ENCODE measurements at places on chromosomes 3 and 15.
A peak's percentile ranks its signal among the peaks of the same experiment; 100 is the strongest.

GRCh38 chr3:56135941-56136340 lies 332.3 kb downstream of the ERC2 start:
- DNase-seq, result no peak

DNA sequence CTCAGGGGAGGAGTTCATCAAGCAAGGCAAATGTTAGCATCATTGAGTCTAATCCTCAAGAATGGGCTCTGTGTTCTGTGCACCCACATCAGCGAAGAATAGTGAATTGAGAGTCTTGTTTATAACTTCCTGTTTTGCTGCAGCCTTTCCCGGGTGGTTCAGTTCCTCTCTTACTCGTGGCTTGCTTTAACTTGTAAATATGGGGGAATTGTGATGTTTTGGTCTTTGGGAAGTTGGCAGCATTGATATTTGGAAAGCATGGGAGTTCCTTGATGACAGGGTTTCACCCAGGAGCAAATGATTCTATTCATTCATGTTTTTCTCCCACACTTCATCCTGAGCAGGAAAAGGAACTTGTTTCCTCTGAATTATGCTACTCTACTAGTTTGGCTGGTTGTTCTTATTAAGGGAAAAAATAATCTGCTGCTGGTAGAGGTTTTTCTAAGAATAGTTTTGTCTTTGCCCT lies 40.4 kb downstream of the GPD1L start:
- DNase-seq, result no peak

GRCh38 chr15:78932258-78932808 lies 12.5 kb downstream of the CTSH start:
- DNase-seq, result no peak

DNA sequence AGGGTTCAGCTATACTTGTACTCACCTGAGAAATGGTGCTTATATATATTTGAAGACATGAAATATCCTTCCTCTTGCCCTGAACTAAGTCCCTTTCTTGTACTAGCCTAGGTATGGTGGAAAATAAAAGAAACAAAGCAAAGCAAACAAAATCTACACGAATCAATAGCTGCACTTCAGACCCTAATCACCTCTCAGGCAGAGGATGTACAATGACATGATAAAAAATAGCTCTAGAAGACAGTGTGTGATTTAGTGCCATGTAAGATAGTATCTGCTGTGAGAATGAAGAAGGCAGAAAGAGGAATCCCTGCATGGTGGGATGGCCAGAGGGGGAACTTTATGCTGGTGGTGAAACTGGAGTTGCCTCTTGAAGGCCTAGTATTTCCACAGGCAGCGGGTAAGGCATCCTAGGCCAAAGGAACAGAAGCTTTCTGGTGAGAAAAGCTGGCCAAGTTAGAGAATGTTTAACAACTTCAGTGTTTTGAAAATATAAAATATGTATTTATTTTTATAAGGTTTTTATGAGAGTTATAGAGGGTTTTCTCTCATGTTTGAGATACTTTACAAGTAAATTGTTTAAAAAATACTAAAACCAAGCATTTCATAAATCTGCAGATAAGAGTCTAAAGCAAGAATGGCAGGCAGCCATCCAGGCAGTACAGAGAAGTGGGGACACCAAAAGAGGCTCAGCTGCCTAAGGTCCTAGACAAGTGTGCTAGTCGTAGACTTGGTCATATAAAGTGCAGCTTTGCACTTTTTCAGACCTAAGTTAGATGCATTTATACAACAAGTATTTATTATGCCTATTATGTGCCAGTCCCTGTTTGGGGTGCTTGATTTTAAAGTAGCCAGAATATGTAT lies 14.9 kb downstream of the LEKR1 start:
- DNase-seq, result no peak

DNA sequence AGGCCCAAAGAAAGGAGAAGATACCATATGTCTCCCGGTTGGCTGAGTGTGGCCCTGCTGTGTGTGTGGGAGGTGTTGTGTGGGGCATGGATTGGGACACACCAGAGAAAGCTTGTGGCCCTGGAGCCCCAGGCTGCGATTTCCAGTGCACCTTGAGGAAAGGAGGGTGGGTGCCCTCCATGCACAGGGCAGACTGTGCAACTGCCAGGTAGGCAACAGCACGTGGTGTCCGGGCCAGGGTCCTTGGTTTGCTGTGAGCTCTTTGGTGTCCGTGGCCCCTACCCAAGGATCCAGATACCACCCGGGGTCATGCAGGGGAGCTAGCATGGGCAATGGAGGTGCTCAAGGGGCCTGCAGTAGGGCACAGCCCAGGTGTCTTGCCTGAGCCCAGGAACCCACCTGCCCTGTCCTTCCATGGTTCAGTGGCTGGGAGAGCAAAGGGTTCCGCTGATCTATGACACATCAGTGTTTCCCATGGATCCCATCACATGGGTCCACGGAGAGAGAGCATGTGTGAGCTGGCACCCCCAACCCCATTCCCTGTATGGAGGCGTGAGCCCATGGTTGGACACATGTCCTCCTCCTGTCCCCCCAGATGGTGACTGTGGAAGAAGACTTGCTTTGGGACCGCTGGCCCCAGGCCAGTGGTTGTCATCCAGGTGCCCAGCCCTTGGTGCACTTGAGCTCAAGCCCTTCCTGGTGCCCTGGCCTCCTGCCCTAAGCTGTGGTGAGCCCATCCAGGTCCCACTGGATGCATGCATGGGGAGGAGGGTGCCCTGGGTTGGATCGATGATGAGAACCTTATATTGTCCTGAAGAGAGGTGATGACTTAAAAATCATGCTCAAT lies 223.4 kb downstream of the SNRPN start:
- DNase-seq, result peak; percentile 5

DNA sequence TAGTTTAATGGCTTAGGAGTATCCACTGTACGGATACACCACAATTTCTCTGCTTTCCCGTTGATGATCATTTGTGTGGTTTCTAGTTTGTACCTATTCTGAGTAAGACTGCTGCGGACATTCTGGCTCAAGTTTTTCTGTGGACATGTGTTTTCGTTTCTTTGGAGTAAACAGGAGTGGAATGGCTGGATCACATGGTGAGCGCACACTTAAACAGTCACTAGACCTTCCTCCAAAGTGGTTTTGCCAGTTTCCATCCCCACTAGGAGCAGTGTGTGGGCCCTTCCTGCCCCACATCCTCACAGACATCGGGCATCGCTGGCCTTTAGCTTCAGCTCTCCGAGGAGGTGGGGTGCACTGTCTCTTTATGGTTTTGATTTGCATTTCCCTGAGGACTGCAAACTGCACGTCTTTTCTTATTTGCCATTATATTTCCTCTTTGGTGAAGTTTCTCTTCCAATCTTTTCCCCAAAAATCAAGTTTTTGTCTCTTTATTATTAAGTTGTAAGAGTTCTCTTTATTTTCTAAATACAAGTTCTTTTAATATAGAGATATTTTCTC lies 94.1 kb downstream of the VGLL4 start:
- DNase-seq, result no peak

DNA sequence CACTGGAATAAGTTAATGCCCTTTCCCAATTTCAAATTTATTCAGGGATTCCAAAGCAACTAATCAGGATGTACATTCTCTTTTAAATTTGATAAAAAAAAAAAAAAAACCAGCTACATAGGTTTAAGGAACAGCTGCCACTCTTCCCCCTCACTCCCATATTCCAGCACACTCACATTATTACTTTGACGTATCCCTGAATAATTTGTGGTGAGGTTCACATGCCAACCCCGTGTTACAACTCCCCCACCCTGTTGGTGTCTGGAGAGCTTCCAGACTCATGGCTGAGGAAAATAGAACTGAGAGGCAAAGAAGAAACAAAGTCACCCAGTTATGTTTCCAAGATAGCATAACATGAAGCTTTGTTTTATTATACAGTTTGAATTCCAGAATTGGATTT lies 300.5 kb upstream of the MME start:
- DNase-seq, result no peak

GRCh38 chr15:63902671-63903035 lies 68.9 kb upstream of the HERC1 start:
- no peak for DNase-seq

- DNase-seq, result peak; percentile 52
Observed at GRCh38 chr3:4416961-4417360, 50.1 kb downstream of the SUMF1 start.

- DNase-seq, result no peak
Observed at GRCh38 chr3:127794402-127794801, 27.9 kb downstream of the MGLL start.

DNA sequence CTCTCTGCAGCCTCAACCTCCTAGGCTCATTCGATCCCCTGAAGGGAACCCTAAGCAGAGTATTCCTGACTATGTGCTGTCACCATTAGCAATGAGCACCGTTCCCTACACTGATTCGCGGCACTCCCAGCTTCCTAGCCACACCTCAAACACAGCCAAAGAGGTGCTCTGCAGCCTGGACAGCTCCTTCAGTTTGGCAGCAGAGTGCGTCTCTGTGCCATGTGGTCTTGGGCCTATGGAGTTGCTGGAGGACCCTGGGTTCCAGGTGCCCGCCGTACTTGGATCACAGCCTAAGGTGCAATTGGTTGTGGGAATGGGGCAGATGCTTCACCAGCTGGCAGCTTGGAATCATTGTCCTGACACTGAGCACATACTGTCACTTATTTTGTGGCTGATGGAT lies 17.3 kb upstream of the IL12A start:
- DNase-seq, result no peak

DNA sequence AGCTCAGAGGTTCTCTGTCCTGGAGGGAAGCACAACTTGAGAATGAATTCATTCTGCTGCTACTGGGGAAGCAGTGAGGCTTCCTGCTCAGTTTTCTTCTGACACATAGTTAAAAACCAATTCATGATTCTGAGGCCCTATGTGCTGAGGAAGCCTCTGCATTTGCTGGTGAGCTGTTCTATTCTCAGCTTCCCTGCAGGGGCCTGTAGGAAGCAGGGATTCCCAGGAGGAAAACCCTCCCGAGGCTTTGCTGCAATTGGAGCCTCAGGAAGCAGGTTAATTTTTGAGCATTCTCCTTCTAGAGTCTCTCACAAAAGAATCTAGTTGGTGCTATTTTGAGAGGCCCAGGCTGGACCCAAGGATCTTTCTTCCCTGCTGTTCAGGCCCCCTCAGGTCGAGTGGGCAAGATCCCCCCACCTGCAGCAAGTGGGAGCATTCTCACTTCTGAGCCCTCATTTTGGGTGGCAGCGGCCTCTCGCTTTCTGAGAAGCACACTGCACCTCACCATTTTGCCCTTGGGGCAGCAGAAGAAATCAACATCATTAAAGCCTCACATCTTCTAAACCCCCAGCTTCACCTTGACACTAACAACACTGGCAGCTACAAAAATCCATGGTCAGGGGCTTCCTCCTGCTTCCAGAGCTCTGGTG lies 197.5 kb upstream of the TSC22D2 start:
- no peak for DNase-seq

DNA sequence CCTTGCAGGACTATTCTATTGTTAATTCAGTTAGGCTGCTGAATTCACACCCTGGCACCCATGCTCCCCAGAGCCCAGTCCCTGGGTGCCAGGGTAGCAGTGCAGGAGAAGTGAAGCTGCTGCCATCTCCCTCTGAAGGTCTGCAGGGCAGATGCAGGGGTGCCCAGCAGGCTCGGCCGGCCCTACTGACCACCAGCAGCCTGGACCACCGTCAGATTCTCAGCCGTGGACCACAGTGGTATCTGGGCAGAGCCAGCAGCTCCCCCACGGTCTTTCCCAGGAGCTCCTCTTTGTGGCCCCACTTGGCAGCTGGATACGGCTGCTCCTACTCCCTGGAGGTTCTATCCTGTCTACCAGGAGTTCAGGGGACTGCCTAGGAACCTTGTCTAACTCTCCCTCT lies 46.8 kb downstream of the ALDH1L1 start:
- no peak for DNase-seq

GRCh38 chr3:44289882-44290462 lies 48.3 kb downstream of the TOPAZ1 start:
- no peak for DNase-seq

DNA sequence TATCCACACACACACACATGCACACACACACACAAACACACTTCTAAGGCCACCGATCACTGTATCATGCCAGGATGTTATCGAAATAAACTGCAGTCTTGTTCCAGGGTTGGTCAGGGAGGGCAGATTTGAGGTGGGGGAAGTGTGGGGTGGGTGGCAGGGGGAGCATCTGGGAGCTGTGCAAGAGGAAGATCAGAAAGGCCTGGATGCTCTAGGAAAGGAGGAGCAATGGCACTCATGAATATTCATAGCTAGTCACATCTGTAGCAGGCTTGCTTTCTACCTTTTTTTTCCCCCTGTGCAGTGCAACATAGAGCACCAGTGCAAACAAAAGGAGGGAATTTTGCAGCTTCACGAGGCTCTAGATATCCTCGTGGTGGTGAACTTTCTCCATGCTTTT lies 84.9 kb downstream of the MEIS2 start:
- no peak for DNase-seq

GRCh38 chr3:11724615-11725339 lies 81.1 kb upstream of the VGLL4 start:
- DNase-seq, result no peak

GRCh38 chr15:68317281-68318007 lies 39.9 kb downstream of the FEM1B start:
- no peak for DNase-seq

DNA sequence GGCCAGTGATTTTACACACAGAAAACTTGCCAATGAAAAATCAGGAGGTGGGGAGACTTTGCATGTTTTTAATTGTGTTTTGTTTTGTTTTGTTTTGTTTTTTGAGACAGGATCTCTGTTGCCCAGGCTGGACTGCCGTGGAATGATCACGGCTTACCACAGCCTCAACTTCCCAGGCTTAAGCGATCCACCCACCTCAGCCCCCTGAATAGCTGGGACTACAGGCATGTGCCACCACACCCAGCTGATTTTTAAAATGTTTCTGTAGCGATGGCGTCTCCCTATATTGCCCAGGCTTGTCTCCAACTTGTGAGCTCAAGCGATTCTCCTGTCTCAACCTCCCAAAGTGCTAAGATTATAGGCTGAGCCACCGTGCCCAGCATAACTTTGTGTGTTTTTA lies 46.0 kb downstream of the MEIS2 start:
- DNase-seq, result no peak

- peak; percentile 32 for DNase-seq
Observed at GRCh38 chr3:14885307-14885706, 62.1 kb upstream of the NR2C2 start.

DNA sequence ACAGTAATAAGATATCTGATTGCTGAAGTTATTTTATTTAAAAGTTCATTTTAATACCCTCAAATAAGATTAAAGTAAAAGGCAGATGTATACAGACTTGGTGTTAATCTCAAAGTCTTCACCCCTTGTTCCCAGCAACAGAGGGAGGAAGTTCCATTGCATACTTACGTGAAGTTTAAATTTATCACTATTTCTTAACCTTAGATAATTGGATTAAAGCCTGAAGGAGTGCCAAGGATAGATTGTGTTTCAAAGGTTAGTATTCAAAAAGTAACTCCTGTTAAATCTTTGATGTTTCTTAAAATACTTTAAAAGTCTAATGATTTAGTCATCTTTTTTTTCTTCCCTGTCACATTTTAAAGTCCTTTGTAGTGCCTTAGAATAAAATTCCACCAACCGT lies 39.3 kb downstream of the ATP1B3 start:
- no peak for DNase-seq

GRCh38 chr15:101055411-101055810 lies 136.3 kb downstream of the LRRK1 start:
- no peak for DNase-seq

GRCh38 chr3:33749546-33750210 lies 31.6 kb upstream of the CLASP2 start:
- no peak for DNase-seq

Measured in activated T-cell treated with anti-CD3 and anti-CD28 coated beads, Interleukin-2, amount 50 U/mL, for 48 hours (primary cell).